ENCODE measurements at places on chromosomes 1 and 21. TPM values are rescaled to one million over a fixed set of nuclear protein-coding genes. Genes with fewer than 3 reads are reported as not detected.

DNA sequence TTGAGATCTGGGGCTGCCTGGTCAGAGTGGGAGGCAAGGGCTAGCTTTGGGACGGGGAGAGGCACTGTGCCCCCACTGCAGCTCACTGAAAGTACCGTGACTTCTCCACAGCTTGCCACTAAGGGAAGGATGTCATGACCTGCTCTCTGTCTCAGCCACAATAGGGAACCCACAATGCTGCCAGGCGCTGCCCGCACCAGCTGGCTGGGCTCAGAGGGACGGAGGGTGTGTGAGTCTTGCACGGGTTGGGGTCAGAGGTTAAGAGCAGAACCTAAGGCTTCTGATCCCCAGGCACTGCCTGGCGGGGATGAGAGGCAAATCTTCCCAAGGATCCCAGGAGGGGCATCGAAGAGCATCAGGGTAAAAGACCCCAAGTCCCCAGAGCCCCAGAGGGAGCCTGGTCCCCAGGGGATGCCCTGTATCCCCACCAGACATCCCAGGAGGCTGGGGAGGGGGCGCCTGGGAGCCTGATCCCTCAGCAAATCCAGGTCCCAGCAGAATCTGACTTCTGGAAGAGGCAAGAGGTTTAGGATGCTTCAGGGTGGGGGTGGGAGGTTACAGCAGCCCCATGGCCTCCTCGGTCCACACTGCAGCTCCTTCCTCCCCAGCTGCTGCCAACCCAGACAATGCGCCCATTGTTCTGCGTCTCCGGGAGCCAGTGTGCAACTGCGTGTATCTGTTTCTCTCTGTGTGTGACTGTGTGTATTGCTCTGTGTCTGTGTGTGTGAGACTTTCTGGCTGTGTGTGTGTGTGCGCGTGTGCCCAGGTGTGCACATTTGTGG is 2.0 kb upstream of the MARCKSL1 start:
- peak; percentile 67 for DNase-seq

DNA sequence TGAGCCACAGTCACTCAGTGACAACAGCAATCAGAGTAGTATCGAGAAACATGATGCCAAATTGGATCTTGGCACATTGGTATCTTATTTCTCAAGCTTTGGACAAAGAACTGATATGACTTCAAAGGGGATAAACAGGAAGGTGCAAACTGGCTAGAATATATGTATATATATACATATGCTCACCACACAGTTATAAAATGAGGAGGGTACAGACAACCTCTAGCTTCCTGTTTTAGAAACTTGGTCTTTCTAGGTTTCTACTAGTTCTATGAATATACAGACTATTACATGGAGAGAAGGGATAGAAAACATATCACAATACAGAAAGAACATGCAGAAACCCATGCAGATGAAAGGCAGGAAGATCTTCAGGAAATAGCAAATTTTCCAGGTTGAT is 292.1 kb upstream of the SNX7 start:
- DNase-seq = no peak

- peak; percentile 10 for DNase-seq
Observed at GRCh38 chr1:232457595-232457994, 172.3 kb downstream of the SIPA1L2 start.

DNA sequence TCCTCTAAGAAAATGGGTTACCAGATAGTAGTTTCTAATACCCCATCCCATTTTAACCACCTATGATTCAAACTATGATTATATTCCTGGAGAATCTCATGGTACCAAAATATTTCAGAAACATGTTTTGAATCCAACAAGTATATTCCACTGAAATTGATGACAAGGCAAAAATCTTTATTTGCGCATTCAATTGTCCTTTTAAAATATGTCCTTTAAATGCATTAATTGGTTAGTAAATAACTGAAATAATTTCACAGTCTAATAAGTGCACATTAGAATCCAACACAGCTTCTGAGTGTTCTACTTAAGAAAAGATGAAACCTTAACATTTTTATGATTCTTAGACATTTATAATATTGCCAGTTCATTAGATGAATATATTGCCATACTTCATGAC is 356.6 kb downstream of the SETD4 start:
- no peak for DNase-seq

- DNase-seq = peak; percentile 40
Observed at GRCh38 chr1:154608397-154609270, 648 bp upstream of the ADAR start.

DNA sequence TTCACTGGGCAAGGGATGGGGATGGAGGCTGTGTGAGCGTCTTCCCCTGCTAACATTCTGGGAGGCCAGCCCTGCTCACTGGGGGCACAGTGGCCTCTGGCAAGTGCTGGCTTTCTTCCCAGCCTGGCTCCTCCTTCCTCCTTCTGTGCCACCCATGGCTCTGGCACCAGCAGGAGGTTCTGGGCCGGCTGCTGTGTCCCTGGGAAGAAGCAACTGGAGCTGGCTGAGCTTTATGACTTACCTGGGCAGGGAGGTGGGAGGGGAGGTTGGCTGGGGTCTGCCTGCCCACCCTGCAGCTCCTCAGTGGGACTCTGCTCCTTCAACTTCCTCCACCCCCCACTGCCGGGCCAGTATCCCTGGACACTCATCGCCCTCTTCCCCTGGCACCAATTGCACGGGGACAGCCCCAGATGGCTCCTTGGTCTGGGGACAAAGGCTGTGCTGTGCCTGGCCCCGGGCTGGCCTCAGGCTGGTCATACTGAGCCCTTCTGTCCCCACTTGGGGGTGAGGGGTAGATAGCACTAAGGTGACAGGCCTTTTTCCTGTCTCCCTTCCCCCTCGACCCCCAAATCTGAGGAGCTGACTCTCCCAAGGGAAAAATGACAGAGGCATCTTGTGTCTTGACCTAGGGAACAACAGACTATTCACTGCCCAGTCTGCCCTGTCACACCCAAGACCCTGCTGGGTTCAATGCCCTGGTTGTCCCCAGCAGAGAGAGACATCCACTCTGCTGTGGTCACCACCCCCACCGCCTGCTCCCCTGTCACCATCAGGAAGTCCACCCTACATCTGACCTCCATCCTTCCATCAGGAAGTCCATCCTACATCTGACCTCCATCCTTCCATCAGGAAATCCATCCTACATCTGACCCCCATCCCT is 14.4 kb downstream of the CDK18 start:
- DNase-seq = no peak

- no peak for DNase-seq
Observed at GRCh38 chr1:59997479-59998115, 71.0 kb upstream of the CYP2J2 start.

- DNase-seq = no peak
Observed at GRCh38 chr1:241332037-241332409, 25.0 kb downstream of the RGS7 start.

DNA sequence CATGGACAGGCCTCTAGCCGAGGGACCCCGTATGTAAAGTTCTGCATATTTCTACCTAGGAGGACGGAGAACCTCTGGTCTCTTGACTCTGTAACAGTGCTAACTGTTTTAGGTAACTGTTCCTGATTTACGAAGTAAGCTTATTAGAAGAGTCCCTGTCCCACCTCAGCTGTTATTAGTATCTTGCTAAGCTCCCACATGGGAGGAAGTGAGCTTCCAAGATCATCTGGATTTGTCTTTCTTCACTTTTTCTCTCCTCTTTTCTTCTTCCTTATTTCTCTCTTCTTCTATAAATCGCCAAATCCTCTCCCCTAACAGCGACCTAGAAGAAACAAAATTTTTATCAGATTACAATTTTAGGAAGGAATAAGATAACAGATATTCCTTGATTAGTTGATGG is 4.4 kb downstream of the CD53 start:
- no peak for DNase-seq

GRCh38 chr1:59752556-59753414 is 62.0 kb upstream of the HOOK1 start:
- no peak for DNase-seq

DNA sequence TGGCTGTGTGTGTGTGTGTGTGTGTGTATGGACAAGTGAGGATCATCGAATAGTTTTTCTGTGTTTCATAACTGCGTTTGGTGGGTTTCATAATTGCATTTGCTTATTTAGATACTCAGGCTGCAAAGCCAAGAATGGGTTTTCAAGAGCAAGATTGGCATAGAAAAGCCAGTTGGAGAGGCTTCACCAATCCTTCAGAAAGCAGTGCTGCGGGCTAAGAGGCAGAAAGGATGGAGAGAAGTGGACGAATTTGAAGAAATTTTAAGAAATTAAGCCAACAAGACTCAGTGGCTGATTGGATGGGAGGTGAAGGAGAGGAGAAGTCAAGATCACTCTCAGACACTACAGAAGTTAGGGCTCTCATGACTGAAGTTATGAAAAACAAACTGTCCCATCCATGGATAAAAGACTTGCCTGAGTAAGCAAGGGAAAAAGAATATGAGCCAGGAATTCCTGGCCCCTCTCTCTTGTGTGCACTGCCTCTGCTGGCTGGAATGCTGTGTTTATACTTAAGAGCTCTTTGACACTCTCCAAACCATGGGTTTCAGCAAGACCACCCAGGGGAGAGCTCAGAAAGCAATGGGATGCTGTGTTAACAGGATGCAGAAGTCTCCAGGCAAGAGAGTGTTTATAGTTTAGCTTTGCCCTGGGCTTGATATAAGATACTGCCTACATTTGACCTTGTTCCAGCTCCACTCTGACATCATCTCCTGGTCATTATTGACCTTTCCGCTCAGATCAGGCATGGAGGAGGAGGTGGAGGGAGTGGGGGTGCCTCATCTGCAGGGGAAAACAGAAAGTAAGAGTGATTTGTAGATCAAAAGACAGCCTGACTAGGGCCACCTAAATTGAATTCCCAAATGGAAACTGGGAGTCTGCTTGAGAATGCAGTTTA is 232.0 kb upstream of the PLXNA2 start:
- no peak for DNase-seq

GRCh38 chr1:160096274-160097116 is 1.9 kb downstream of the IGSF8 start:
- no peak for DNase-seq

DNA sequence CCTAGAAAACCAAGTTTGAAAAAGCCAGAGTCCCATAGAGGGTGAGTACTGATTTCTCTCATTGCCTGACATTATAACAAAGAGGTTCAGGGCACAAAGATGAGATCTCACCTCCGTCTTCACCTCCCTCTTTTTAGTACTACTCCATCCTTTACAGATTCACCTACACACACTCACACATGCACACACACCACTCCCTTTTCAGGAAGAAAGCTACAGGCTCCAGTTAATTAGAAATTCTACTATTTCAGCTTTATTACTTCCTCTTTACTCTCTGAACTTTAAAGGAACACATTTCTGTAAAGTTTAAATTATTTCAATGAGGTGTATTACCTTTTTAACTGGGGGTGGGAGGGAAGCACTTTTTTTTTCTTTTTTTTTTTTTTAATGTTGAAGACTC is 59.6 kb upstream of the PRDX6 start:
- DNase-seq = no peak

Gene FAM43B
- not detected for total RNA-seq

Gene HIPK1
- total RNA-seq = 75.6 TPM

Gene LINGO4
- 0.19 TPM for total RNA-seq

Gene GCSAML
- total RNA-seq = 0.16 TPM

Gene ZNF593OS
- not detected for total RNA-seq

Gene EXTL1
- total RNA-seq = not detected

Gene RPS6KA1
- 163 TPM for total RNA-seq

Gene DIO1
- total RNA-seq = not detected

Gene MATN1
- total RNA-seq = 1.0 TPM

All from activated T-cell treated with anti-CD3 and anti-CD28 coated beads, Interleukin-2, amount 50 U/mL, for 72 hours (primary cell).